ENCODE measurements at places on chromosomes 2 and 18.

DNA sequence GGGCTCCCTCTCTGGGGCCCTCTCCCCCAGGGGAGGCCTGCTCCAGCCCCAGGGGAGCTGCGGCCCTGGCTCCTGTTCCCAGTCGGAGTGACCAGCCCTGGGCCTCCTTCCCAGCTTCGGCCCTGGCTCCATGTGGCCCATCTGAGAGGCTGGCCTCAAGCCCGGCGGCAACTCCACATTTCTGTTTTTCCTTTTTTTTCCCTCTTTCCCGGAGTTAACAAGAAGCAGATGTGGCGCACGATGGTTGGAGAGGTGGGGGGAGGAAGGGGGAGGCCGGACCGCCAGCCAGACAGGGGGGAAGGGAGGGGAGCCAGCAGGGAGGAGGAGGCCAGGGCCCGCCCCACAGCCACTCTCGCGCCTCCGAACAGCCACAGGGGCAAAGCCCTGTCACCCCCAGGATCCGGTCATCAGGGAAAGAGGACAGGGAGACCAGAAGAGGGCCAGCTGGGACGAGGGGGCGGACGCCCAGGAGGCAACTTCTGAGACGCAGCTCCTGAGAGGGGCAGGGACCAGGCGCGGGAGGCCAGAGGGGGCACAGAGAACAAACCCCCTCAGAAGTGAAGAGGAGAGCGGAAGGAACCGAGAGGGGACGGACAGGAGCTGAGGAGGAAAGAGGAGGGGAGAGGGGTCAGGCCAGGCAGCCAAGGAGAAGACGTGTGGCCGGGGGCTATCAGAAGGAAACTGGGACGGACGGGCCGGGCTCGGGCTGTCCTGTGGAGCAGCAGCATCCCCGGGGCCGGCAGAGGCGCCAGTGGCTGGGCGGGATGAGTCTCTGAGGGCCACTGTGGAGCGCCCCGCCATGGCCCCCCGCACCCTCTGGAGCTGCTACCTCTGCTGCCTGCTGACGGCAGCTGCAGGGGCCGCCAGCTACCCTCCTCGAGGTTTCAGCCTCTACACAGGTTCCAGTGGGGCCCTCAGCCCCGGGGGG is at the start of gene EMILIN1:
Gene EMILIN1 (plus strand): TSS at position 349 of the 928 bp plus-strand sequence. CDS start 451 bp downstream, at position 800.
- DNase-seq, result peak; percentile 89

DNA sequence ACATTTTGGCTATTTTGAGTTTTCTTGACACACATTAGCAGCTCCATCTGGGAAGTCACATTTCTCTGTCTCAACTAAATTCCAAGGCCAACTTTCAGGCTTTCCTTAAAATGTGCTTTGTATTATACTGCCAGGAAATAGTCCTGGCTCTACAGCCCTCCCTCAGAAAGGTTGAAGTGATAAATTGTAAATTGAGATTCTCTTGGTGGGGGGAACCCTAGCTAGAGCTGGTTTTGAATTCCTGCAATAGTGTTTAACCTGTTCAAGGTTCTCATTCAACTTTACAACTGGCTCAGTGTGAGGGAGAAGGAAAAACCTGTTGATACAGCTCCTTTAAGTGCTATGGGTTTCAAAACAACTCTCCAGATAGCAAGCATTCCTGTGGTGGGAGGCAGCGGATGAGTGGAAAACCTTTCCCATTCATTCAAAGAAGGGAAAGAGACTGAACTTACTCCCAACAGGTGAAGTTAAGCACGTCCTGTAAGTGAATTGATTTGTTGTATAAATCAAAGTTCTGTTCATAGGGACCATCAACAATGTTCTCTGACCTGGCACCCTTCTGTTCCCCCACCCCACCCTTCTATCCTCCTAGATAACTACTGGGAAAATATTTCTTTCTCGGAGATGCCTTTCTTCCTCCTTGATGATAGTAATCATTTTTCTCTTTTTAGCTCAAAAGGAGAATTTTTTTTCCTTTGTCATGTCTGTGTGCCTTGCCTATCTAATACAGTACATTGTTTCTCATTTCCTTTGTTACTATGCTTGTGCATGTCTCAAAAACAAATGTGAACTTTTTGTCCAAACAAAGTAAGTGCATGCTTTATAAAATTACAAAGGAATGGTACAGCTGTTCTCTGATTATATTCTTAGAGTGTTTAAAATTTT is 44.2 kb upstream of the SLC39A10 start:
- peak; percentile 31 for DNase-seq

DNA sequence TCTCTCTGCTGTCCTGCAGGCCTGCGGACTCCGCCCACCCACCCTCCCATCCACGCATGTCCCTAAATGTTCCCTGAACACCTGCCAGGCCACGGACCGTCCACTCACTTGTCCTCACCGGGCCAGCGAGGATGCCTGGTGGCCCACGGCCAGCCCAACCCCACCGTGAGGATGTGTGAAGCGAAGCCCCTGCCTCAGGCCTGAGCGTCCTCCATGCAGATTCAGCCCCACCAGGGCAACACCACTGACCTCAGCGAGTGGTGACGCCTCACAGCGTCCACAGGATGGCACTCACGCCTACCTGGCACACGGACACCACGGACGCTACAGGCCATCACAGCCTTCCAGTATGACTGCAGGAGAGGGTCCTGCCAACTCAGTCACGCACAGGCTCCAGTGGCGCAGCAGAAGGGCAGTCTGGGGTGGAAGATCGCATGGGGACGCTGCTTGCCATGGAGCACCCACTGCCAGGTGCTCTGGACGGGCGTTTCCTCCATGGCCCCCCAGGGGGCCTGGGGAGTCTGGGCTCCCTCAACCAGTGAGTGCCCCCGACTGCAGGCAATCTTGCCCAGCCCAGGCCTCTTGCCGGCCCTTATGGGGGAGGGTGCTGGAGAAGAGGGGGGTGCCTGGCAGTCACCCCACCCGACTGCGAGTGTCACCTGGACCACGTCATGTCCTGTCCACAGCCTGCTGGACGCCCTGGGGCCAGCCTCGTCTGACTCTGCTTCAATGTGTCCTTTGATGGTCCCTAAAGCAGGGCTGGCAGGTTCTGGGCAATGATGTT is 25.4 kb downstream of the HDAC4 start:
- DNase-seq, result no peak

DNA sequence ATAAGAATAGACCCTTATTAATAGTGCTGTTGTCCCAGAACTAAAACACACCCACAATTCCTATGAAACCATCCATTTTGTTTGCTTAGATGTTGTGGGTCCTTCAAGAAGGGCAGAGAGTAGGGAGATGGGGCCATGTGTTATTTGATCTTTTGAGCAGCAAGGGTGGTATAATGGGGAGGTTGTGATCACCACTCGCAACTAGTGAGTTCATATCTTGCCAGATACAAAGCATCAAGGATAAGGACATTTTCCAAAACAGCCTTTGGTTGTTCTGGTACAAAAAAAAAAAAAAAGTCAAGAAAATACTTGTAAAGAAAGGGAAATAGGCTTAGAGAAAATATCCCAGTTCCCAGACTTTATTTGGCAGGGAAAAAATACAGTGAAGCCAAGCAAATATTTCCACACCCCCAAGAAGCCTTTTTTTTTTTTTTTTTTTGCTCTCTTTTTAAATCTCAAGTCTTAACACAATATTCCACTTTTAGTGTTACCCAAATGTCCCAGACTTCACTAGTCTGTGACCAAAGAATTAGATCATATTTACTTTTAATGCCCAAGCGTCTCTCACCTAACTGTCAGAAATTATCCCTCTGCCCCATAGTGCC is 54.1 kb downstream of the ANTXR1 start:
- DNase-seq, result no peak

GRCh38 chr2:74576211-74576862 is 21.8 kb downstream of the DOK1 start:
- DNase-seq, result no peak

- no peak for DNase-seq
These were observed 111.3 kb downstream of the NYAP2 start for GRCh38 chr2:225510796-225511195.
